Effector memory CD4-positive, alpha-beta T cell (primary cell): ENCODE measurements at places on chromosomes 7 and 10.

- no peak for DNase-seq
Observed at GRCh38 chr7:134740376-134740775, 39.1 kb upstream of the CALD1 start.

- no peak for DNase-seq
Observed at GRCh38 chr7:155813546-155814315, 1.5 kb upstream of the SHH start.

GRCh38 chr7:101173752-101174244 is 6.3 kb downstream of the NAT16 start:
- DNase-seq, result peak; percentile 43

- DNase-seq, result no peak
Observed at GRCh38 chr10:2111965-2112364, 374.6 kb upstream of the ADARB2 start.

- DNase-seq, result no peak
Observed at GRCh38 chr10:37584643-37585042, 272.8 kb downstream of the ZNF248 start.

- DNase-seq, result no peak
Observed at GRCh38 chr10:1126461-1126860, 70.3 kb downstream of the WDR37 start.
